ENCODE measurements at places on chromosomes 7 and 10.
A peak's percentile ranks its signal among the peaks of the same experiment; 100 is the strongest.

DNA sequence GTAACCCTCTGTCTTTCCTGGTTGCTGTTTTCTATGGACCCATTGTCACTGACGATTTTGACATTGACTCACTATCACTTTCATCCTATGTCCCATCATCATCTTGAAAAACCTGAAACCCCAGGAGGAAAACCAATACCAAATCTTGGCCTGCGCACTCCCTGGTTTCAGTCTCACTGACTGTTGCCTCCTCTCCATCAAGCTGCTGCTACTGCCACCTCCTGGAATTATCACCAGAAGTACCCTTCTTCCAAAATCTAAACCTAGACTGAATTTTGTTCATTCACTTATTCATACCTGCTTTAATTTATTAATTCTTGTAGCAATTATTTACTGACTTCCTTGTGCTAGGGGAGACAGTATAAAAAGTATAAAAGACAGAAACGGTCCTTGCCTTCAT lies 44.5 kb upstream of the ACBD5 start:
- DNase-seq, result no peak

DNA sequence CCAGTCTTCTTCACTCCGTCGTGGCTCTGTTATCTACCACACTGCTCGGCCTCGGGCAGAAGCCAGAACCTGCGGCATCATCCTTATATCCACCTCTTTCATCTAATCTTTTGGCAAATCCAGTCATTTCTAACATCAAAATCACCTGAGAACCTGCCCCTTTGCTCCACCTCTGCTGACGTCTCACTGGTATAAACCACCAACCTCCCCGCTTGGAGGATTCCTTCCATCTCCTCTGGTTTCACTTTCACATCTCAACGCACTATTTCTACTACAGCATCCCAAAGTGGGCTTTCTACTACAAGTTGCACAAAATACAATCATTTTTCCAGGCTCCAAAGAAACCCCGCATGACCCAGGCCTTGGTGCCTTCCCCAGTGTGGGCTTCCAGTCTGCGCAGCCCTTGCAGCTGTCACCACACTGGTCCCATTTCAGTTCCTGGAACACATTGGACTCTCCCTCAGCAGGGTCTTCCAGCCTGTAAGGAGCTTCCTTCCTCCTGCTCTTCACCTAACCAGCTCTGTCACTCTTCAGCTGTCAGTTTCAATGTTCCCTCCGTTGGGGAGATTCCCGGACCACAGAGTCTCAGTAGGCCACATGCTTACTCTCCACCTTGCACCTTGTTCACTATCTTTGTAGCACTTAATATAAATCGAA lies 85.0 kb downstream of the PRKCQ start:
- DNase-seq, result no peak

GRCh38 chr7:47335557-47336471 lies 246.1 kb downstream of the TNS3 start:
- DNase-seq, result no peak

- no peak for DNase-seq
These were observed 484.2 kb downstream of the PTPRN2 start for GRCh38 chr7:158103378-158103777.

GRCh38 chr10:43065234-43065633 lies 11.6 kb upstream of the RET start:
- no peak for DNase-seq

GRCh38 chr7:23261843-23262452 lies 15.4 kb downstream of the GPNMB start:
- peak; percentile 65 for DNase-seq

GRCh38 chr7:17584822-17585221 lies 286.4 kb downstream of the AHR start:
- DNase-seq, result no peak

DNA sequence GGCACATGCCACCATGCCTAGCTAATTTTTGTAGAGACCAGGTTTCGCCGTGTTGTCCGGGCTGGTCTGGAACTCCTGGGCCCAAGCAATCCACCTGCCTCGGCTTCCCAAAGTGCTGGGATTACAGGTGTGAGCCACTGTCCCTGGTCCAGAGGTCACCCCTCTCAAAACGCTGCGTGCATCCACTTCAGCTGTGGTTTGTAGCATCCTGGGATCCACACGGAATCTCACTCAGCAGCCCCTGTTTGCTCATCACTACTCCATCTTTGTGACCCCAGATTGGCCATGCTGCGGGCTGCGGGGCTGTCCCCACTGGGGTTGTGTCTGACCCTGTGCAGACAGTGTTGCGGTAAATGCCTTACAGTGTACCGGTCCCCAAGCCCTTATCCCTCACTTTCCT lies 3.5 kb downstream of the INPP5A start:
- no peak for DNase-seq

DNA sequence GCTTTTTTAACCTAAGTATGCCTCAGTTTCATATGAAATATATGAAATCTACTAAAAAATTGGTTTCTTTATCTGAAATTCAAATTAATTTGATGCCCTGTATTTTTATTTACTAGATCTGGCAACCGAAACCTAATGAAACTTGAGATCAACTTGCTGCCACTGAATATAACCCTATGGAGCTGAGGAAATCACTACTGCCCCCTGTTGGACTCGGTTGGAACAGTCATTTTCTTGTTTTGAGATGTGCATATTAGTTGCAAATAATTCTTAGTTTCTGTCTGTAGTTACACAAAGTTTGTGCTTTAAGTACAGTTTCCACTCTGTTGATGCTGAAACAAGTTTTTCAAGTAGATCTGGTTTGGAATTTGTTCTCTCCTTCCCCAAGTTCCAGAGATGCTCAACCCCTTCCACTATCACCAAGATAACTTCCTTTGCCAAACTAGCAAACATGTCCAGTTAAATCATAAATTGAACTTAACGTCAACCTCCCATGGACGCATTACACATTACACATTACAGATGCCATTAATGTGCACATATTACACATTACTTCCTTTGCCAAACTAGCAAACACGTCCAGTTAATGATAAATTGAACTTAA lies 22.2 kb upstream of the EXOC4 start:
- peak; percentile 81 for DNase-seq

GRCh38 chr7:19982841-19983835 lies 209.7 kb upstream of the TMEM196 start:
- peak; percentile 73 for DNase-seq

- no peak for DNase-seq
These were observed 20.3 kb downstream of the AASS start for GRCh38 chr7:122123746-122124145.

GRCh38 chr7:26863518-26864308 lies 677 bp downstream of the SKAP2 start:
- no peak for DNase-seq

- no peak for DNase-seq
These were observed 50.6 kb downstream of the CFTR start for GRCh38 chr7:117530390-117530789.

GRCh38 chr10:13891128-13892000 lies 304.6 kb downstream of the PRPF18 start:
- no peak for DNase-seq

DNA sequence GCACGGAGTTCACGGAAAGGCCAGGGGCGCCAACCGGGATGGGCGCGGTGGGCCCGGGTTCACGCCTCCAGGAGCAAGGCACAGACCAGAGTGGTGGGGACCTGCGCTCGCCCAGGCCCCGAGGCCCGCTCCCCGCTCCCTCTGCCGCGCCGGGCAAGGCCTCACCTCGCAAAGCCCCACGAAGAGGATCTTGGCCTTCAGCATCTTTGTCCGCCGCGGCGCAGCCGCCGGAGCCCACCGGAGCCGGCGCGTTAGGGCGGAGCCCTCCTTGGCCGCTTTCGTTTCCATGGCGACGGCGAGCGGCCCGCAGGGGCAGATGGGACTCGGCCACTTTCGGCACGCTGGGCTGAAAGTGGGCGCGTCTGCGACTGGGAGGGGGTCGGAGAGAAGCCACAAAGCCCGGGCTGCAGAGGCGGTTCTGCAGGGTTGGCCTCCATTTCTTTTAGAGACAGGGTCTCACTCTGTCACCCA lies 944.4 kb upstream of the ZNF722 start:
- no peak for DNase-seq

GRCh38 chr10:73998623-73998928 lies 660 bp downstream of the VCL start:
- peak; percentile 25 for DNase-seq

DNA sequence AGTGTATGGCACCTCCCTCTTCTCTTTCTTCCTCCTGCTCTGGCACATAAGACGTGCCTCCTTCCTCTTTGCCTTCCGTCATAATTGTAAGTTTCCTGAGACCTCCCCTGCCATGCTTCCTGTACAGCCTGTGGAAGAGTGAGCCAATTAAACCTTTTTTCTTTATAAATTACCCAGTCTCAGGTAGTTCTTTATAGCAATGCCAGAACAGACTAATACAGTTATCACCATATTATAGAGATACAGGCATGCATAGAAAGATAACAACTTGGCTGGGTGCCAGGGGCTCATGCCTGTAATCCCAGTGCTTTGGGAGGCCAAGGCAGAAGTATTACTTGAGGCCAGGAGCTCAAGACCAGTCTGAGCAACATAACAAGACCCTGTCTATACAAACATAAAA lies 53.2 kb downstream of the GCC1 start:
- DNase-seq, result peak; percentile 21

GRCh38 chr10:48821111-48821510 lies 118.5 kb downstream of the LRRC18 start:
- no peak for DNase-seq

- peak; percentile 53 for DNase-seq
These were observed 24.1 kb downstream of the PRF1 start for GRCh38 chr10:70578371-70578947.

- no peak for DNase-seq
These were observed 125.1 kb downstream of the GLRX3 start for GRCh38 chr10:130261306-130261705.

GRCh38 chr7:105439174-105439893 lies 50.6 kb upstream of the SRPK2 start:
- peak; percentile 34 for DNase-seq

DNA sequence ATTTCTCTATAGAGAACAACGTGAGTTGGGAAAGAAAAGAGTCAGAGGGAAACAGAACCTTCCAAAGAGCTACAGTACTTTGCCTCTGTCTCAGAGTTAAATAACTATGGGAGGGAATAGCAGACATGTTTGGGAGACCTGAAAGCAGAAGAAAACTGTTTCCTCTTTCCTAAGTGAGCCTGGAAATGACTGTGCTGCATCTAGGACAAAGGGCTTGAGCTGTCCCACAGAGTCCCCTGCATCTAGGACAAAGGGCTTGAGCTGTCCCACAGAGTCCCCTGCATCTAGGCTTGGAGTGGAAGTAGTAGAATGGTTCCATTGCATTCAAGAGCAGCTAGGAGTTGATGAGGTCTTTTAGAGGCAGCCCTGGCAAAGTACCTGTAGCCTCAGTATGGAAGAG lies 149.7 kb downstream of the DKK1 start:
- no peak for DNase-seq

DNA sequence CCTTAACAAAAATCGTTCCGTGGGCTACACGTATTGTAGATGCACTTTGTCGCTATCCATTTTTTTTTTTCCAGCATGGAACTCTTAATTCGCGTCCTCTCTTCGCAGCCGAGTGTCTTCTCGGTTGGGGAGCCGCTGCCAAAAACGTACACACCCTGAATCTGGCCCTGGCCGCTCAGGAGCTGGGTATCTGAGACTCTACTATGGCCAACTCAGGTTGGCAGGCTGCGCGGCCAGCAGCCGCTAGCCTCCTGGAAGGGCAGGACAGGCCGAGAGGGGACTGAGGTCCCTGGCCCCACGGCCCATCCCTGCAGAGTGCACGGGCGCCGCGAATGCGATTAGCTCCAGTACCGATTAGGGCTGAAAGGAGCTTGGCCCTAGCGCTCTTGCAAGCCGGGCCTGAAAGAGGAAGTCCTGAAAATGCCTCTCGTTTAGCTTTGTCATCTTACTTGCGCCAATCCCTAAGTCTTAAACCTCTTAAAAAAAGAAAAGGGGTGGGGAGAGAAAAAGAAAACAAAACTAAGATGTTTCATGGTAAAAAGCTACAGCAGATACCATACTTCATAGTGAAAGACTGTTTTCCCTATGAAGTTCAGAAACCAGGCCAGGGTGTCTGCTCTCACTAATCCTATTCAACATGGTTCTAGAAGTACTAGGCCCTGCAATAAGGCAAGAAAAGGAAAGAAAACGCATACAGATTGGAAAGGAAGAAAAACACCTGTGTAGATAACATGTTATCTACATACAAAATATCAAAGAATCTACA lies 113.2 kb upstream of the RHEB start:
- DNase-seq, result no peak

DNA sequence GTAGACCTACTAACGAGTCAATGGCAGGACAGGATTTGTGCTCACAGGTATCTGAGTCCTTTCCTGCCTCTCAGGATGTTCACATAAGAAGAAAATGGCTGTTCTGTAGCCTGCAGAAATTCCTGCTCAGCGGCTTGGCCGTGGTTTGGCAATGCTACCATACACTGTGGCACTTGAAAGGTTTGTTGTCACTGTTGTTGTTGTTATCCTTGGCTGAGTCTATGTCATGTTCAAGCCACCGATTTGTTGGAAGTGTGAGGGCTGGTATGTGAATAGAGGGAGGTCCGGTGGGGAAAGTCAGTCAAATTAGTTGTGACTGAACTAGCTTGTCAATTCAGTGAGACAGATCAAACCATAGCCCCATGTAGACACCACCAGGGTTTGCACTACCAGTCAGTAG lies 199.9 kb downstream of the TRIL start:
- no peak for DNase-seq

DNA sequence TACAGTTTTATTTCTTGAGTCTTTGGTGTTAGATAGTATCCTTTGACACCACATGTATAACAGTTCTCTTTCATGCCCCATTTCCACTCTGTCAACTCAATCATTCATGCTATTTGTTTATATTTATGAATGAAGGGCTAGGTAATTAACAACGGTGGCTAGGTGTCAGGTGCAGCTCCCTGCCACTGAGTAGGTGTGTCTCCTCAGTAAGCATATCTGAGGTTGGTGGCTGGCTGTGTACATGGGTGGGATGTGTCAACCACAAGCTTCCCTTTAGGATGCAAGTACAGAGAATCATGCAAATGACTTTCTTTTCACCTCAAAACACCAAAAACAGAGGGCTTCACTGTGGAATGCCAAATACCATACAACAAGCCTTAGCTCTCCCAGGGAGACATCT lies 83.4 kb downstream of the ZNF365 start:
- DNase-seq, result peak; percentile 24

DNA sequence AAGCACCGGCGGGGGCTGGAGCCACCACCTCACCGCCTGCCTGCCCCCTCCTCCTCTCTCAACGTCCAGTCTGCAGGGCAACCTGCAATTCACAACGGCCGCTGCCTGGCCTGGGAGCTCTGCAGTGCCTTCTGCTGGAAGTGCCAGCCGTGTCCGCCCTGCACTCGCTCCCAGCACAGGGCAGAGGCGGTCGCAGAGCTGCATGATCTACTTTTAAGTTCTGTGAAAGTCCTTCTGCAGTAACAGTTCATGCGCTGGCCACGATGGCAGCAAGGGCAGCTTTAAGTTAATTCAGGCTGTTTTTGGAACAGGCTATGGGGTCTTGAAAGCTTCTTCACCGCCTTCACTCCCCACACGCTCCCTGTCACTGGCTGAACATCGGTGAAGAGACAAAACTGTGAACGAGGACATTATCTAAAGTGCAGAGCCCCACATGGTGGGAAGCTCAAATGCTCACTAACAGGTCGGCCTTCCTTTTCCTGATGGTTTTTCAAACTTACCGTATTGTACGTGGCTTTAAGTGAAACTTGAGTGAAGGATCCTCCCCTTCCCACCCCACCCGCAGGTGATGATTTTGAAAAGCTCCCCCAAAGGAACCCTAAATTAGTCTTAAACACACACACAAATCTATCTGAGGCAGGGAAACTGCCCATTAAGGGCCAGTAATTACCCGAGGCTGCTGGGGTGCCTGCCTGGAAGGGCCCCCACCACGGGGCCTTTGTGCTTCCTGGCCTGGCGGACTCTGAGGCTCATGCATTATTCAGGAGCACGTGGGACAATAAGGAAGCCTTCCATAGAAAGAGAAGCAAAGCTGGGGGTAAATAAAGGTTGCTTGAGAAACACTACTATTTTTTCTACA lies 504.3 kb downstream of the DNAJB6 start:
- no peak for DNase-seq
